ENCODE measurements at places on chromosomes 6 and 20. TPM values are rescaled to one million over a fixed set of nuclear protein-coding genes. Genes with fewer than 3 reads are reported as not detected.

MAK gene
- 0.35 TPM for total RNA-seq

TENT5A gene
- total RNA-seq, result 1.5 TPM

BACH2 gene
- total RNA-seq, result 96.5 TPM

RAMACL gene
- not detected for total RNA-seq

PGC gene
- total RNA-seq, result 0.38 TPM

RIMS4 gene
- 0.15 TPM for total RNA-seq

NOX3 gene
- total RNA-seq, result not detected

SLC23A2 gene
- total RNA-seq, result 20.4 TPM

MEP1A gene
- not detected for total RNA-seq

COX7A2 gene
- 469 TPM for total RNA-seq
